ENCODE measurements at places on chromosomes 4 and X. TPM values are rescaled to one million over a fixed set of nuclear protein-coding genes. Genes with fewer than 3 reads are reported as not detected.

- no peak for DNase-seq
Measured at GRCh38 chr4:74738464-74739143, 55.7 kb downstream of the BTC start.

- no peak for DNase-seq
Measured at GRCh38 chr4:157421365-157421764, 200.8 kb downstream of the GRIA2 start.

DNA sequence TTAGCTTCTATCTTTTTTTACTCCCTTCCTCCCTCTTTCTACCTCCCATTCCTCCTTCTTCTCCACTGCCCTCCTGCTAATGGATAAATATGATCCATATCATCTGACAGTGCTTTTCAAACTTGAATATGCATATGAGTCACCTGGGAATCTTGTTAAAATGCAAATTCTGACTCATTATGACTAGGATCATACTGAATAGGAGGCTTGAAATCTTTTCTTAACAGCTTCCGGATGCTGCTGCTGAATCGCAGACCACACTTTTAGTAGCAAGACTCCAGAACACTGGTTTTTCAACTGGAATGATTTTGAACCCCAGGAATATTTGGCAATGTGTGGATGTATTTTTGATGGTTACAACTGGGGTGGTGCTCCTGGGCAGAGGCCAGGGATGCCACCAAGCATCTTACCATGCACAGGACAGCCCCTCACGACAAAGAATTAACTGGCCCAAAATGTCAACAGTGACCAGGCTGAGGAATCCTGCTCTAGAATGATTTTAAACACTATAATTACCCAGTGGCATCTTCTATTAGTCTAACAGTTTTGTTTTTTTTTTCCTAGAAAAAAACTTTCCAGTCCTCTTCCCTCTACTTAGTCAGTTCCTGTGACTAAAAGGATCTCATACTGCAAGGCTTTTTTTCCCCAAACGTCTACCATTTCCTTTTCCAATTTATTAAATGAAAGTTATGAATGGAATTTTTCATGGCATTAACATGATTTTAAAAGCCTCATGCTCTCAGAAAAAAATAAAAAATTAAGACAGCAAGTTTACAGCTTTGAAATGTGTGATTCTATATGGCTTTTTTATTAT lies 10.6 kb upstream of the PYURF start:
- no peak for DNase-seq

GRCh38 chrX:24260842-24261550 lies 52.9 kb downstream of the SUPT20HL2 start:
- peak; percentile 54 for DNase-seq

GRCh38 chr4:6999172-7000086 lies 43.7 kb upstream of the TADA2B start:
- DNase-seq, result no peak

- DNase-seq, result no peak
Measured at GRCh38 chr4:83617371-83618035, 81.6 kb downstream of the GPAT3 start.

DNA sequence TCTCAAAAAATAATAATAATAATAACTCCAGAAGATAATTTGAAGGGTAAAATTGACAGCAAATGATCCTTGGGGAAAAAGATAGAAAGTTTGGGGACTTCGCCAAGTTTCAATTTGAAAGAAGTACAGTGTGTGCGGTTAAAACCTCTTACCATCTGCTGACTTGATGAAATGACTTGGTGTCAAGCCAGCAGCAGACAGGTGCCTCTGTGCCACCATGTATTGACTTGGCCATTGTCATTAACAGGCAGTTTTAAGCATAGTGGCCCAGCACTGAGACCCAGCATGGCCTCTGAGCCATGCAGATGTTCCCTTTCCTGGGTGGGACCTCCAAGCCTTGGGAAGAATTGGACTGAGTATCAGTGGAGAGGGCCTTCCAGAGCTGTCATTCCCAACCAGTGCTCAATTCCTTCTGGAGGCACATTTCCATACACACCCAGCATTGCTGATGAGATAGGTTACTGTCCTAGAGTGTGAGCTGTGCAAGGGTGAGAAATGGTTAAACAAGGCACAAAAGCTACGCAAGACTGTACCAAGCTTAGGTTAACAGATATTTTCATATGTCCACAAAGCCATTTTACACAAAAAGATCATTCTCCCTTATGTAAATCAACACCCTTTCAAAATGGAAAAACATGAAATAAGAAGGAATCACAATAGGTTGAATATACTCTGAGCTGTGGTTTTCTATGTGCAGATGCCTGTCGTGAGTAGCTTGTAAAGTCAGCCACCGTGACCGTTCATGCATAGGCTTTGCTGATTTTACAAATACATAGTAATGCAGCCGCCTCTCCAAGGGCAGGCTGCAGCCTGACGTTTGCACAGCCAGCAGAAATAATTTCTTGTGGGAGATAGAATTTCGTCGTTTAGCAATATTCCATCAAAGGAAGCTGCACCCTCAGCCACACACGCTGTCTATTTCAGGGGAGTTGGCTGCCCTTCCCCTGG lies 59.4 kb upstream of the FBXW7 start:
- no peak for DNase-seq

DNA sequence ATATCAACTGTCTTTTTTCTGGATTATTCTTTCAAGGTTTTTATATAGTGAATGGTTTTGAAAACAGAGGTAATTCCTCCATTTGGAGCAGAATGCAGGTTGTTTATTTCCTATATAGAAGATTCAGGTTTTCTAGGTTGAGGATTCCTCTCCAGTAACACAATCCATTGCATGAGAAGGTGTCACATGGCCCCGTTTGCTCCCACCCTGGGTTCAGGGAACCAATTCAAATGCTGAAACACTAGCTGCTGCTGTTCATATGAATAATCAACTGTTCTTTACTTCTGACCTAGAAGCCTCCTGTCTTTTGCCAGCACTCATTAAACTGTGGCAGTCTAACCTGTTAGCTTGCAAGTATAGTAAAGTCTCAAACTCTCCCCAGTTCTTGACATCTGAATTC lies 1316.9 kb upstream of the TENM3 start:
- no peak for DNase-seq

DNA sequence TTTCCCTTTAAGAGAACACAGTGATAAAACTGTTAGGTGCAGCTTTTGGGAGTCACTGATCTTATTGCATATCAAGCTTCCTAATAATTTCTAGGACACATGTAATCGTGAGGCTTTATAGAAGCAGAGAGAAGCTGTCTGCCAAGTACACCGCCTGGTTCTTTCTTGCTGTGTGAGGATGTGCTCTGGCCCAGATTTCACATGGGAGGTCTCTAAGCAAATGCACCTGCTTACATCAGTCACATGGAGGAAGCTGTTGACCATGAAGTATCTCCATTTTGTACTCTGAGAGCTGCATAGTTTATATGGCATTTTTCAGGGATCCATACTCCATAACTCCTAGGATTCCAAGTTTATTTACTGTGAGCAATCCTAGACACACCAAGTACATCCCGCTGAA lies 37.1 kb downstream of the RGS12 start:
- DNase-seq, result no peak

GRCh38 chr4:83651846-83652245 lies 115.9 kb downstream of the GPAT3 start:
- DNase-seq, result no peak

DNA sequence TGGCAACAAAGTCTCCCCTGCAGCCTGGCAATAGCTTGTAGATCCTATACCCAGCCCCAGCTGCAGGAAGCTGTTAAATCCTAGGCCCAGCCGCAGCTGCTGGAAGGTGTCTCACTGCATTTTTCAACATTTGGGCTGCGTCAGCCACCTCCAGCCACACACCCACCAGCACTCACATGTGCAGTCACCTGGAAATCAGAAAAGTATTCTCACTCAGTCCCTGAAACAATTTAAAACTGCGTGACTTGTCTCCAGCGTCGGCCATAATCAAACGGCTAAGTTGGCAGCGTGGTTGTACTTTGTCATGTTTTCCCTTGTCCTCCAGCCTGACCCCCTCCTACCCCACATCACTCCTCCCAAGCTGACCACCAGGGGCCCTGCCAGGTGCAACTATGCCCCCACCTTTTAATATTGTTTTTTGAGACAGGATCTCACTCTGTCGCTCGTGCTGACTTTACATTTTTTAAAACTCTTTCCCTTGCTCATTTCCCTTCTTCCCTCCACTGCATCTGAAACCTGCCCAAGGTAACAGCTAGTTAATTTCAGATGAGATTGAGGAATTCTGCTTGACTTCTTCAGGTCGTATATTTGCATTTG lies 97.2 kb upstream of the FRG1 start:
- no peak for DNase-seq

- no peak for DNase-seq
Measured at GRCh38 chr4:26005764-26006163, 91.7 kb downstream of the SMIM20 start.

GRCh38 chrX:138748480-138748879 lies 37.0 kb upstream of the FGF13 start:
- no peak for DNase-seq

GRCh38 chrX:53000447-53001135 lies 42.3 kb upstream of the FAM156A start:
- DNase-seq, result no peak

DNA sequence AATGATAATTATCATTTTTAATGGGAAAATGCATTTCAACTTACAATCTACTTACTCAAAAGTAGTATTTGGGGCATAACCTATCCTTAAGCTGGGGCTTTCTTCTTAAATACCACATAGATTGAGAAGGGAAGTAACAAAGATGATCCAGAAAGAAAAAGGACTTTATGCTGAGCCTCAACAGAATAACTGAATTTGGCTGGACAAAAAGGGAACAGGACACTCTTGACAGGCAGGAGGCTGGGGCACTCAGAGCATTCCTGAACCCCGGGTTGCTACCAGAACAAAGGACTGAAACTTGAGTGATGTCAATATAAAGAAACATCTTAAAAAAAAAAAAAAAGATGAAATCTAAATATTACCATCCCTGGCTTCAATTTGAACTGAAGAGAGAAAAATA lies 23.9 kb downstream of the RELL1 start:
- no peak for DNase-seq

GRCh38 chr4:75779105-75779757 lies 54.9 kb downstream of the USO1 start:
- DNase-seq, result no peak

GRCh38 chr4:112923516-112923915 lies 125.9 kb upstream of the ANK2 start:
- DNase-seq, result no peak

DNA sequence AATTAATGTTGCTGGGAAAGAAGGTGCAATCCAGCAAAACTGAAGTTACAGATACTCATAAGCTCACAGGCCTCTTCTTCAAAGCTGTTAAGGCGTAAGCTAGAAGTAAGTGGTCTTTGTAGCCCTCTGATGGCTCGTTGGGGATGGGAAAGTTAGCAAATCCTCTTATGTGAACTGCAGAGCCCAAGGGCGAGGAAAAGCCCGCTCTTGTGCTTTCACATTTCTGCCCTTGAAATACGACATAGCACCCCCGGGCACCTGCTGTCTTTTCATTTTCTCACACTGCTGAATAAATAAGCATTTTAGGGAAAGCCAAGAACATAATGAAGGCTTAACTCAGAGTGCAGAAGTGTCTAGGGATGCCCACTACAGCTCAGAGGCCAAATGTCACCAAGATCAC lies 73.1 kb upstream of the SORBS2 start:
- DNase-seq, result no peak

- no peak for DNase-seq
Measured at GRCh38 chr4:107318078-107318477, 282.0 kb upstream of the DKK2 start.

DNA sequence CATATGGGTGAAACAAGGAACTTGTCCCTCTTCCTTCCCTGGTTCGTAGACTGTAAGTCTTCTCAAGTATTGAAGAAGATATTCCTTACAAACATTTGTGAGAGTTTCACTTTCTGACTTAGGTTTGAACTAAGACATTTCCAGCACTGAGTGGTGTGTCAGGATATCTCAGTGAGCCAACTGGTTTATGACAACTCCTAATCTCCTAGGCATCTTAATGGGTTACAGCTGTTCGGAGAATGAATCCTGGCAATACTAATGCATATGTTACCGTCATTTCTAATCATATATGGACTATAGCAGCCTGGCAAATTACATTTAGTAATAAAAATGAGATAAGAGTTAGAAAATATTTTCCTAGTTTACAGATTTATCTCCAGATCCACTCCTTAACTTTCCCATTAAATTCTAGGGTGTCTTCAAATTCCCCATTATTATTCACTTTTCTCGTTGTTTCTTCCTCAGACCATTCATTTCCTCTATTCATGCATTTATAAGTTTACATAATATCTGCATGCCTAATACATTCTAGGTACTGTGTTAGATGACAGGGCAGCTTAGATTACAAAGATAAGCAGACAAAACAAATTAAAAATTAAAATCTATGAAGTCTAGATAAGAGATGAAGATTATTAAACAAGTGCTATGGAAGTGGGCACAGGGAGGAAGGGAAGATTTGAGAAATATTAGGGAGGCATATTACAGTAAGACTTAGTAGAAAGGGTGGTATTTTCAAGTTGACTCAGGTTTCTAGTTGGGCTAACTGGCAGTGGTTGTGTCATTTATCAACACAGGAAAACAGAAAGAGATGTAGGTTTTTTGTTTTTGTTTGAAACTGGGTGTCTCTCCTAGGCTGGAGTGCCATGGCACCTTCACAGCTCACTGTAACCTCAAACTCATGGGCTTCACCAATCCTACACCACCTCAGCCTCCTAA lies 173.9 kb downstream of the WDFY3 start:
- no peak for DNase-seq

DNA sequence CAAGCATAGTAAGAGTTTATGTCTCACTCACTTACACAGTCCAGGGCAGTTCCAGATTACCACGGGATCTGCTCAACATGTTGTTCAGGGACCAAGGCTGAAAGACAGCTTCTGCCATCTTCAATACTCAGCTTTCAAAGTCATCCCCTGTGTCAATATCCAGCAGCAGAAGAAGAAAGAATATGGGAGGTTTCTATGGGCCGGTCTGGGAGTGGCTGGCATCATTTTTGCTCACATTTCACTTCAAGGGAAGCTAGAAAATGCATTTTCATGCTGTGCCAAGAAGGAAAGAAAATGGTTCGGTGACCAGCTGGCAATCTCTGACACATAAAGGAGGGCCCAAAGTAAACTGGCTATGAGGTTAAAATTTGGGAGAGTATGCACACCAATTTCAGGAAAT lies 211.5 kb upstream of the KLF3 start:
- no peak for DNase-seq

- DNase-seq, result peak; percentile 38
Measured at GRCh38 chrX:39318506-39319343, 517.5 kb downstream of the MID1IP1 start.

Gene CT45A10
- 10.0 TPM for polyA plus RNA-seq

Gene P2RY10
- polyA plus RNA-seq, result 0.46 TPM

Gene DCHS2
- polyA plus RNA-seq, result 4.7 TPM

Gene GCNA
- polyA plus RNA-seq, result 18.4 TPM

Gene TCP11X2
- polyA plus RNA-seq, result 3.0 TPM

Gene HTN1
- polyA plus RNA-seq, result not detected

Gene DUSP21
- 9.6 TPM for polyA plus RNA-seq

Gene P2RY4
- polyA plus RNA-seq, result not detected

Gene ZFYVE28
- 14.7 TPM for polyA plus RNA-seq

All from testis (tissue), 5 donors.